ENCODE measurements at places on chromosomes 7 and 10. TPM values are rescaled to one million over a fixed set of nuclear protein-coding genes. Genes with fewer than 3 reads are reported as not detected.

Gene CPN1
- total RNA-seq = not detected

Gene CCL24
- total RNA-seq = not detected

Gene ZNF679
- total RNA-seq = not detected

Gene EIF3B
- total RNA-seq = 90.8 TPM

Gene CDK5
- total RNA-seq = 4.2 TPM

Gene NODAL
- total RNA-seq = not detected

Gene SLC39A12
- total RNA-seq = not detected

Gene CUZD1
- total RNA-seq = not detected

Gene CALML5
- total RNA-seq = 102 TPM

- no peak for DNase-seq
- no peak overlapping the region for H3K27ac ChIP-seq
- H3K4me3 ChIP-seq = no peak overlapping the region
Measured at GRCh38 chr10:72425133-72425532, 70.4 kb upstream of the DNAJB12 start.

DNA sequence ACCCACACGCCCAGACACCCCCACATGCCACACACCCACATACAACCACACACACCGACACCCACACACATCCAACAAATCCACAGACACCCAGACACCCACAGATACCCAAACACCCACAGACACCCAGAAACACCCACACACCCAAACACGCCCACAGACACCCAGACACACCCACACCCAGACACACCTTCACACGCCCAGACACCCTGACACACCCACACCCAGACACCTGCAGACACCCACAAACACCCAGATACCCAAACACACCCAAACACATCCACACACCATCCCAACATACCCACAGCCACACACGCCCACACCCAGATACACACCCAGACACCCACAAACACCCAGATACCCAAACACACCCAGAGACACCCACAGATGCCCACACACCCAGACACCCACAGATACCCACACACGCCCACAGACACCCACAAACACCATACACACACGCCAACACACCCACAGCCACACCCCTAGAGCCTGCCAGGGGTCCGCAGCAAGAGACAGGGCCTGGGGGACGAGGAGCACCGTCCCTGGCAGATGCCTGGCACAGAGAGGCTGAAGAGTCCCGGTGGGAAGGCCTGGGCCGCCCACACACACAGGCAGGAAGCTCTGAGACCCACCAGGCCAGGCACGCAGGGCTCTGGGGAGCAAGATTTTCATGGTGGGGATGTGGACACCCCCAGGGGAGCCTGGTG, 28.5 kb downstream of the CYP2W1 start:
- DNase-seq = no peak
- H3K4me1 ChIP-seq = peaks cover 6% of the 10 kb centered on the region
- H3K36me3 ChIP-seq = no peaks in the 10 kb centered on the region
- no peaks in the 10 kb centered on the region for H3K27me3 ChIP-seq
- no peak overlapping the region for H3K27ac ChIP-seq

DNA sequence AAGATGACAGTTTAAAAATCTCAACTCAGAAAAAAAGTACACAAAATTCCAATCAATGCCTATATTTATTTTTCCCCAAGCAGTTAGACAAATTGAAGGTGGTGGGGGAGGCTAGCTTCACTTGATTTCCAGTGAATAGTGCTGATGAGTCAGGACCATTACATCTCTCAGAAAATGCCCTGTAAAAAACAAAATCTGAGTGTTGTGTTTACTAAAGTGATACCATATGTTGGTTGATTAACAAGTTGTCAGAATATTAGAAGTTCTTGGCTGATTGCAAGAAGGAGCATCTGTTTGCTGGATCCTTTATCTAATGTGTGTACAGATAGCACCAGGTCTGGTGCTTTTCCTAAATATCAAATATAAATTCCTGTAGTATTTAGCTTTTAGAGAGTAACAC, 31.3 kb upstream of the KIAA1217 start:
- DNase-seq = no peak
- H3K4me3 ChIP-seq = no peak overlapping the region
- no peaks in the 10 kb centered on the region for H3K36me3 ChIP-seq
- H3K27me3 ChIP-seq = no peaks in the 10 kb centered on the region
- H3K4me1 ChIP-seq = no peaks in the 10 kb centered on the region

GRCh38 chr7:100582041-100582579, 3.8 kb downstream of the LRCH4 start:
- no peaks in the 10 kb centered on the region for H3K27me3 ChIP-seq
- H3K4me1 ChIP-seq = peaks cover 41% of the 10 kb centered on the region
- H3K36me3 ChIP-seq = peaks cover 44% of the 10 kb centered on the region
- no peak for DNase-seq

DNA sequence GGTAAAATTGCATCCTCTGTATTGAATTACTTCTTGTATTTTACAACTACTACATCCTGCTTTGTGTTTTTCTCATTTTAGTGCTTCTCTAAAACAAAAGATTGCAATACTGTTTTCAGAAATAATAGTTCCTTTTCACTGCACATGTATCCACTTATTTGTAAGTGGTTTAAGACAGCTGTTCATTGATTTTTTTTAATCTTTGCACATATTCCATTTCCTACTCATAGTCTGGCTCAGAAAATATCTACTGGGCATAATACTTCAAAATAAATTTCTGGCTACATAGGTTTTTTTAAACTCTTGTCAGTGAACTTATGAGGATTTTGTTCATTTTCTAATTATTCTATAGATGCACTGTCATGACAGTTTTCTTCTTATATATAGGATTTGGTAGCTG, 54.8 kb downstream of the SND1 start:
- no peaks in the 10 kb centered on the region for H3K27me3 ChIP-seq
- H3K27ac ChIP-seq = no peak overlapping the region
- DNase-seq = no peak
- H3K36me3 ChIP-seq = peaks cover 56% of the 10 kb centered on the region
- no peak overlapping the region for H3K4me3 ChIP-seq

GRCh38 chr7:36792421-36792820, 68.1 kb upstream of the AOAH start:
- H3K4me1 ChIP-seq = peaks cover 7% of the 10 kb centered on the region
- no peaks in the 10 kb centered on the region for H3K27me3 ChIP-seq
- H3K36me3 ChIP-seq = no peaks in the 10 kb centered on the region
- no peak overlapping the region for H3K27ac ChIP-seq
- DNase-seq = no peak

- H3K4me1 ChIP-seq = no peaks in the 10 kb centered on the region
- no peaks in the 10 kb centered on the region for H3K36me3 ChIP-seq
- no peaks in the 10 kb centered on the region for H3K27me3 ChIP-seq
Measured at GRCh38 chr7:35505066-35505465, 189.9 kb downstream of the HERPUD2 start.

- H3K4me1 ChIP-seq = no peaks in the 10 kb centered on the region
- H3K27ac ChIP-seq = no peak overlapping the region
- H3K27me3 ChIP-seq = no peaks in the 10 kb centered on the region
- no peak for DNase-seq
- no peak overlapping the region for H3K4me3 ChIP-seq
Measured at GRCh38 chr7:155011086-155011485, 8.2 kb upstream of the PAXIP1 start.

DNA sequence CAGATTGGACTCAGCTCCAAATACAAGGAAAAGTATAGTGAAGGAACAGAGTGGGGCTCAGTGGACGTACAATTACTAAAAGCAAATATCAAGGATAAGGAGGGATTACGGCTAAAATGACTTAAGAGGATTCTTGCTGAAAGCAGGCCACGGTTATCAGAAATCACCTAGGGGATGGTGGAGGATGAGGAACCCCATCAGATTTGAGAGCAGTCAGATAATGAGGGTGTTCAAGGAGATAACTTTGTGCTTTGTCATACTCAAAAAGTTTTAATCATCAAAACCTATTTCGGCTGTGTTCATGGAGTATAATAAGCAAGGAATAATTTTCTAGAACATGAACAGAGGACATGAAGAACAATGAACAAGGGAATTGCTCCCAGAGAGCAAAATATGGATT, 275.8 kb downstream of the SEMA3D start:
- no peak for DNase-seq
- H3K4me3 ChIP-seq = no peak overlapping the region
- H3K4me1 ChIP-seq = no peaks in the 10 kb centered on the region
- H3K27ac ChIP-seq = no peak overlapping the region
- H3K36me3 ChIP-seq = no peaks in the 10 kb centered on the region

DNA sequence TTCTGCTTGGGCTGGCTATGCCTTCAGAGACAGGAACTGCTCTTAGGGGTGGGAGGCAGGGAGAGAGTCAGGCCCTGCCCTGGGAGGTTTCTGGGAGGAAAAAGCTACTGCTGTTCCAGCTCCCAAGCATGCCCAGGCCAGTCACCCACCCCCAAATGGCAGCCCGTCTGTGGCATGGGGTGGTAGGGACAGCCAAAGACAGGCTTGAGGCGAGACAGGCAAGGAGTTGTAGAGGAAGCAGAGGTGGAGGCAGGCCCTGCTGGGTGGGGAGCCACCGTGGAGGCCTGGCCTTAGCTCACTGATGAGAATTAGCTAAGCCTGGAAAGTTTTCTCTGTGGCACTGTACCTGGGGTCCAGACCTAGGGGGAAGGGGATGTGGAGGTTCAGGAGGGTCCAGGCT, 6.6 kb upstream of the SAMD8 start:
- no peaks in the 10 kb centered on the region for H3K36me3 ChIP-seq
- no peak overlapping the region for H3K4me3 ChIP-seq
- no peaks in the 10 kb centered on the region for H3K27me3 ChIP-seq
- H3K4me1 ChIP-seq = peaks cover 7% of the 10 kb centered on the region
- no peak for DNase-seq
- H3K27ac ChIP-seq = no peak overlapping the region

DNA sequence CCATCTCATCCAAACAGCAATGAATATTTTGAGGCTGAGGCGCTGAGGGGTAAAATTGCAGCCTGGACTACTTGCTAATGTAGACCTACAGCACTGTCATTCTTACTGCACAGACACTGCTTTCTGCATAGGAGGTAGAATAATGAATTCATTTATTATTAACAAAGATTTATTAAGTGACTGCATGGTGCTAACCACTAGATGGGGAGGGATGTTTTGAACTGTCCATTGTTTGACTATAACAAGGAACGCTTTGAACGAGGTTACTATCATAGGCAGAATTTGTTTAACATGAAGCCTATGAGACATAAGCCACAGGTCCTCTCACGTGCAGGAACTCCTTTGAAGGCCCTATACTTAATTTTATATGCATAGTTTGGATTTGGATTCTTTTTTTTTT, 143.8 kb downstream of the CFTR start:
- DNase-seq = no peak
- no peaks in the 10 kb centered on the region for H3K27me3 ChIP-seq
- no peaks in the 10 kb centered on the region for H3K4me1 ChIP-seq
- no peaks in the 10 kb centered on the region for H3K36me3 ChIP-seq

GRCh38 chr7:131161103-131161502, 166.6 kb upstream of the MKLN1 start:
- H3K27ac ChIP-seq = no peak overlapping the region
- H3K4me3 ChIP-seq = no peak overlapping the region
- DNase-seq = no peak
- no peaks in the 10 kb centered on the region for H3K27me3 ChIP-seq
- H3K4me1 ChIP-seq = no peaks in the 10 kb centered on the region
- H3K36me3 ChIP-seq = no peaks in the 10 kb centered on the region

DNA sequence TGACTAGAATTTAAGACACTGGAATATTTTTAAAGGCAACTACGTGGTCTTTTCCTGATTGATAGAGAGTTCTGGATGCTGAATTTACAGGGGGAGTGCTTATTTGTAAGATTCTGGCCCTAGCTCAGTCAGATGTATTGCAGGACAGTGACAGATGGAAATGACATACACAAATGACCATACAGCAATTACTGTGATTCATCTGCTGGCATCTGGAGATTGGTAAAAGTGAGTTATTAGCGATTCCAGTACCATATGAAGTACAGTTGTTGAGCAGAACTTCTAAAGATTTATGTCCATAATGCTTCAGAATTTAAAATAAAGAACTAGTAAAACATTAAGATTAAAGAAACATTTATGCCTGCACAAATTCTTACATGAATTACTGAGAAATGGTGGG, 243.2 kb downstream of the CRPPA start:
- no peak overlapping the region for H3K4me3 ChIP-seq
- H3K4me1 ChIP-seq = no peaks in the 10 kb centered on the region
- DNase-seq = no peak

DNA sequence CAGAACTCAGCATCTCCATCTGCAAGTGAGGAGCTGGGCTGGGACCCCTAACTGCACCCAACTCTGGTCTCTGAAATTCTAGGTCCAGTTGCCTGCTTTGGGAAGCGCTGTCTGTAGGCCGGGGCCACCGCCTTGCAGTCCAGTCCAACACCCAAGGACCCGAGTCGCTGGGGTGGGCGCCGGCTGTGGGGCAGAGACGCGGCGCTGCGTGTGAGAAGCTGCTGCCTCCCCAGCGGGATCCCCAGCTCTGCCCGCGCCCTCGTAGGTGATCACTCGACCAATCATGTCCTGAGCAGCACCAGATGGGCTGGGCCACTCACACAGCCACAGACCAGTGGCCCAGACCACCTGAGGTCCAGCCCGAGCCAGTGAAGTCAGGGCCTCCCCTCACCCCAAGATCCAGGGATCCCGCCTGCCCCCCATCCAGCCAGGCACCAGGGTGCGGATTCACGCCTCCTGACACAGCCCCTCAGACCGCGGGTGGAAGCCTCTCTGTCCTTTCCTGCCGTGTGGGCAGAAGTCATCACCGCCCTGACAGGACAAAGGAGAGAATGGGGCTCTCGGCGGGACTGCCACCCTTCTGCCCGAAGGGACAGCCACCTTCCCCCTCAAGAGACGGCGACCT, 67.4 kb upstream of the ADGRA1 start:
- H3K4me3 ChIP-seq = no peak overlapping the region
- no peak overlapping the region for H3K27ac ChIP-seq
- no peaks in the 10 kb centered on the region for H3K27me3 ChIP-seq
- H3K4me1 ChIP-seq = no peaks in the 10 kb centered on the region
- no peaks in the 10 kb centered on the region for H3K36me3 ChIP-seq
- no peak for DNase-seq

DNA sequence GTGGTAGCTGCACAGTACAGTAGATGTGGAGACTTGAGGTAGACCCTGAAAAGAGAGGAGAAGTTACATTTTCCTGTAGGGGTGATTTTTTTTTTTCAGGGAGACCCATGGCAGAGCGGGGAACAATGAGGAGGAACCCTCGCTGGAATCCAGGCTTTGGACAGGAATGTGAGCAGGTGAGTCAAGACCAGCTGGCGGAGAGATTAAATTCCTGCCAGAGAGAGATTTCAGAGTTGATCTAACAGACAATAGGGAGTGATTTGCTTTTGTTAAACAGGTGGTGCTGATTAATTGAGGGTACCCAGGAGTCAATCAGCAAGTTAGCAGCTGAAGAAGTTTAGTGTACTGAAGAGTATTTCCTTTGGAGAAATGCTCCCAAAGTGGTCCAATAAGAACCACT, 41.6 kb upstream of the MINDY3 start:
- no peaks in the 10 kb centered on the region for H3K4me1 ChIP-seq
- H3K27me3 ChIP-seq = no peaks in the 10 kb centered on the region
- no peak overlapping the region for H3K4me3 ChIP-seq
- DNase-seq = no peak

GRCh38 chr7:116862951-116863670, 724 bp downstream of the CAPZA2 start:
- peaks cover 35% of the 10 kb centered on the region for H3K4me1 ChIP-seq
- peak overlapping the region; percentile 96 for H3K27ac ChIP-seq
- DNase-seq = no peak
- H3K36me3 ChIP-seq = no peaks in the 10 kb centered on the region
- H3K27me3 ChIP-seq = no peaks in the 10 kb centered on the region

GRCh38 chr7:31307972-31308371, 32.6 kb downstream of the NEUROD6 start:
- no peak overlapping the region for H3K4me3 ChIP-seq
- no peak for DNase-seq
- no peaks in the 10 kb centered on the region for H3K27me3 ChIP-seq

GRCh38 chr7:4159761-4160554, 522.1 kb upstream of the FOXK1 start:
- H3K27ac ChIP-seq = no peak overlapping the region
- no peak overlapping the region for H3K4me3 ChIP-seq
- H3K36me3 ChIP-seq = no peaks in the 10 kb centered on the region
- H3K27me3 ChIP-seq = no peaks in the 10 kb centered on the region
- no peaks in the 10 kb centered on the region for H3K4me1 ChIP-seq
- DNase-seq = no peak
